Occipital lobe (tissue), 3 donors: ENCODE measurements at places on chromosomes 7 and 10.
A peak's percentile ranks its signal among the peaks of the same experiment; 100 is the strongest.

- DNase-seq, result no peak
These were observed at the start of gene MNX1 for GRCh38 chr7:157010588-157011332. MNX1 (minus strand) TSS chr7:157010663; CDS start chr7:157010350, 313 bp downstream.

DNA sequence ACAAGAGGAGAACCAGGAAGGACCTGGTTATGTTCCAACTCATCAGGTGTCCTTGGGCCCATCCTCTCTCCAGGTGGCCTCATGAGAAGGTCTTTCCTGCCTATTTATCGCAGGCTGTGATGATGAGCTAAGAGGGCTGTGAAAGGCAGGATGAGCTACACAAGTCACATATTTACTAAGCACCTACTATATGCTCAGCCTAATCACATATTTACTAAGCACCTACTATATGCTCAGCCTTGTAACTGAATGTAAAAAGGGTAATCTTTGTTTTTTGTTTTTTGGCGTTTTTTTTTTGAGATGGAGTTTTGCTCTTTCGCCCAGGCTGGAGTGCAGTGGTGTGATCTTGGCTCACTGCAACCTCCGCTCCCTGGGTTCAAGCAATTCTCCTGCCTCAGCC, 44.2 kb upstream of the NPFFR1 start:
- DNase-seq, result no peak

GRCh38 chr10:30215623-30216022, 133.5 kb downstream of the MTPAP start:
- no peak for DNase-seq

GRCh38 chr7:78080241-78080640, 281.7 kb downstream of the PHTF2 start:
- no peak for DNase-seq

GRCh38 chr7:29469976-29470557, 93.6 kb upstream of the PRR15 start:
- DNase-seq, result no peak

DNA sequence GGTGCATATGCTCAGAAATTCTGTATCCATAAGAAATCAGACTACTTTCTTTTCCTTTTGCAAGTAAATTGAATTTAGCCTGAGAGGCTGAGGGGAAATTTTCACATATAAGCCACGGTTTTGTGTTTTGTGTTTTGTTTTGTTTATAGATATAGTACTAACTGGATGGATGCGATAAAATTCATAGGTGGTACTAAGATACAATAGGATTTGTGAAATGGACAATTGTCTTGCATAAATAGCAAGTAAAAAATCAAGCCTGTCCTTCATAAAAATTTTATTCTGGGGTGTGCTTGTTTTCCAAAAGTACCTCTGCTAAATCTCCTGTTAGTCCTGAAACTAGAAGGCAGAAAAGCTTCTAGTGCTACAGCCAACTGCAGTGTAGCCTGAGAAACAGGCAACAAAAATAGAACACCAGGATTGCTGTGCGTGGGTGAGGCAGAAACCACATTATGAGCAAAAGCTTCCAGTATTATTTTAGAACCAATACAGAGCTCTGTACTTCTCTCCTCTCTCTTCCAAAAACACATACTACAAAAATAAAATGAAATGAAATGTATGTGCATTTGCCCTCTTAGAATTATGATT, 634 bp upstream of the HDAC9 start:
- peak; percentile 59 for DNase-seq

DNA sequence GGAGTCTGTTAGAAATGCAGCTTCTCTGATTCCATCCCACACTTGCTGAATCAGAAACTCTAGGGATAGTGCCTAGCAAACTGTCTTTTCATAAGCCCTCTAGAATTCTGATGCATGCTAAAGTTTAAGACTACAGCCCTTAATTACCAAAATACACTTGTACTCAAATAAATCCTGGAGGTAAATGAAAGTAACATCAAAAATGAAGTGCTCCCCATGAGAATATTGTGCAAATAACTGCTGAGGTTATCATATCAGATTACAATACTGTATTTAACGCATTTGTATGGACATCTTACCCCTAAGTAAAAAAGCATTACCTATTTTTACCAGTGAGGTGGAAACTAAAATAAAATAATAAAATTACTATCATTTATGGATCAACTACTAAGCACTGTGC, 104.7 kb downstream of the CHCHD3 start:
- DNase-seq, result no peak

DNA sequence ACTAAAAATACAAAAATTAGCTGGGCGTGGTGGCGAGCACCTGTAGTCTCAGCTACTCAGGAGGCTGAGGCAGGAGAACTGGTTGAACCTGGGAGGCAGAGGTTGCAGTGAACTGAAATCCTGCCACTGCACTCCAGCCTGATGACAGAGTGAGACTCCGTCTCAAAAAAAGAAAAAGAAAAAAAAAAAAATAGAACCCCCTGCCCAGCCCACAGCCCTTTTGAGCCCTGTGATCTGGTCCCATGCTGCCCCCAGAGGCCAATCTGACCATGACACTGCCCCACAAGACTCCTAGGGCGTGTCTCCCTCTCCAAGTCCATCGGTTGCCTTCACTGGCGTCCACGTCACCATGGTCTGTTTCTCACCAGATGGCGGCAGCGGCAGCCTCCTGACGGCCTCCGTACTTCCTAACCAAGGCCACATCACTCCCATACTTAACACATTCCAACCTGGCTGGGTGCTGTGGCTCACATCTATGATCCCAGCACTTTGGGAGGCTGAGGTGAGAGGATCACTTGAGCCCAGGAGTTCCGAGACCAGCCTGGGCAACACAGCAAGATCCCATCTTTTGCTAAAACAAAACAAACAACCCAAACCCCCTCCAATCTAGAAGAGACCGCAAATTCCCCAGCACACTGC, 18.0 kb downstream of the STX1A start:
- peak; percentile 43 for DNase-seq

GRCh38 chr7:112383671-112384417, 66.4 kb upstream of the IFRD1 start:
- no peak for DNase-seq

DNA sequence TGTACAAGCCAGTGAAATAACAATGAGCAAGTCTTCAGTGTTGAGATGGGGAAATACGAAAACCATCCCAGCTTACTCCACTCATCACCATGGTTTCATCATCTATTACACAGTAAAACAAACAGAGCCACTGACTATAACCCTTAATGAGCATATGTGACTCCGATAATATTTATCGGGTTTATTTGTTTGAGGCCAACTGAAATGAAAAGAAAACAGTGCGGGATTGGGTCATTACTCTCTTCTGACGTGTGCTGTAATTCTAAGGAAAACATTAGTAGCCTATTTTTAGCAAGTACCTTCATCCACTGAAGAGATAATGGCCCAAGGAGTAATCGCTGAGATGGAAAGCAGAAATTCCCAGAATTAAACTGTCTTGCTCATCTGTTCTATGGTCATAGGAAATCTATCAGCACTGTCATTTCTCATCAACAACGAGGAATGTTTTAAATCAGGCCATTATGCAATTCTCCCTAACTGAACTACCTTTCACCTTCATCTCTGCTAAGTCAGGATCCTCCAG, 716.5 kb downstream of the INHBA start:
- no peak for DNase-seq

DNA sequence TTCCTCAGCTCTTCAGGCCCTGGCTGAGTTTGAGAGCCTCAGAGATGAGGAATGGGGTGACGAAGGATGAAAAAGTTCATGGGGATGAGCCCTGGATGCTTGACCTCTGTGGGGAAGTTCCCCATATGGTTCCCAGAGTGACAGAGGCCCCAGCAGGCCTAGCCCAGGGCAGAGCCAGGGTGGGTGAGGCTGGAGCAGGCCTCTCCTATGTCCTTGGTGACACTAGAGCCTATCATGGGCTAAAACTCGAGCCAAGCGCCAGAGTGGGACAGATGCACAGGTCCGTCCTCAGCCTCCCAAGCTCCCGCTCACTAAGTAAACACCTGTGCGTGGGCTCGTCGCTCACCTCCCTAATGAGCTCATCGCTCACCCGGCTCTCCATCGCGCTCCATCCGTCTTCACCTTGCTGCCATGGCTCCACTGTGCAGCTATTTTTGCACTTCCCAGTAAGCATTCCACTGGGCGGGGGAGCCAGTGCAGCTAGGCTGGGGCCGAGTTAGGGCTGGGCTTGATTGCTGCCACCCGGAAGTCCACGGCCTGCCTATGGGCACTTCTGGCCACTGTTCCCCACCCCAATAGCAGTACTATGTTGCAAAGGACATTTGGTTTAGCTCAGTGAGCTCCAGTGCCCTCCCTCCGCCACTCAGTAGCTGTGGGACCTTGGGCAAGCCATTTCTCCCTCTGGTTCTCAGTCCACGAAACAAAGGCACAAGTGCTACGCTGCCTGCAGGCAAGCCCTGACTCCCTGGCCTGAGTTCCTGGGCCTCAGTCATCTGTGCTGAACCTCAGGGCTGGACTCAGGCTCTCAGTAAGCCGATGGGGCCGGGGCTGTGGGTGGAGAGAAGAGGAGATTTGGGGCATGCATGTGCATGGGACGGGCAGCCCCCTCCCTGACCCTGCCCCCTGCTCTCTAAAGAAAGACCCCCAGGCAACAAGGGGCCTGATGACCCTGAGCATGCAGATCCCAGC, 117.3 kb upstream of the PCBD1 start:
- DNase-seq, result no peak

GRCh38 chr7:134724606-134725005, 54.8 kb upstream of the CALD1 start:
- no peak for DNase-seq

DNA sequence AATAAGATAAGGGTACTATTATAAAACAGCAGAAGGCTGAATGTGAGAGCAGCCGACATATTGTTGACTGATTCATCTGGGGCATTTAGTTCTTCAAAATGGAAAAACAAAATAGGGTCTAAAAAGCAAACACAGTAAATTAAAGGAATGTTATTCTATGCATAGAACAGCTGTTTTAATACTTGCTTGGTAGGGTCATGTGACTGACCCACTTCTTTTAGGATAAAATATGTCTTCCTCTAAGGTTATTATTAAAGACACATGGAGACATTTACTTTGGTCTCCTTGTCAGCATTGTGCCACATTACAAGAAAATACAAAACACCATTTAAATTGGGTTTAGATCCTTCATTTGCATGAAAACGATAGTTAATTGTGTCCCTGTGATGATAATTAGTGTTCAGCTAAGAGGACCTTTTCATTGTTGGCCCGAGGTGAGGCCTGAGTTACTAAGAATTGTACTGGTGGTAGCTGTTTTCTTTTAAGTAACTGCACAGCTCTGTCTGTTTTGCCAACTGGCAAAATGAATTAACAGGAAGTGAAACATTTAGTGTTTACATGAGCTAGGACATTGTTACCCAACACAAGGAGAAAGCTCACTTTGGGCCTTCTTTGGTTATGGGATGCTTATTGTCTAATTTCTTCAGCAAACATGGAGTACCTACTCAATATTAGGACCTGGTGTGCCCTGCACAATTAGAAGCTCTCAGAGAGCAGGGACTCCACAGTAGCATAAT, 764.4 kb downstream of the LRMDA start:
- no peak for DNase-seq

DNA sequence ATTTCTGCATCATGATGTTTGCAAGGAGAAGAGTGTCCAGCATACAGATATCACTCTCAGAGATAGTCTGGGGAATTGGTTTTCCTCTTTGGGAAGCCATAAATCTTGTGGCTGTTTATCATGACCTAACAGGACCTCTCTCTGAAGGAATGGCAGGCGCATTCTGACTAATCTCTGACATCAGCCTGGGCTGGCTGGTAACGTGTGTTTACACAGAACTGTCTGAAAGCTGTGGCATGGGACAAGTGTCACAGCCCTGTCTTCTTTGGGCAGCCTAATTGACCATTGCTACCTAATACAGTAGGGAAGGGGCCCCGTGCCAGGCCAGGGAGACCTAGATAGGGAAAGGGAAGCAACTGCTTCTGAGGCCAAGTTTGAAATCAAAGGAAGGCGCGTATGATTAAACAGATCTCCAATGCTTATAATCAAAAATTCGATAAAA, 73.9 kb upstream of the CABCOCO1 start:
- no peak for DNase-seq

- no peak for DNase-seq
These were observed 230.5 kb downstream of the FANK1 start for GRCh38 chr10:126126866-126127265.

GRCh38 chr10:18144928-18145327, 4.7 kb downstream of the CACNB2 start:
- no peak for DNase-seq

GRCh38 chr7:116899308-116899707, 36.9 kb downstream of the CAPZA2 start:
- DNase-seq, result no peak

DNA sequence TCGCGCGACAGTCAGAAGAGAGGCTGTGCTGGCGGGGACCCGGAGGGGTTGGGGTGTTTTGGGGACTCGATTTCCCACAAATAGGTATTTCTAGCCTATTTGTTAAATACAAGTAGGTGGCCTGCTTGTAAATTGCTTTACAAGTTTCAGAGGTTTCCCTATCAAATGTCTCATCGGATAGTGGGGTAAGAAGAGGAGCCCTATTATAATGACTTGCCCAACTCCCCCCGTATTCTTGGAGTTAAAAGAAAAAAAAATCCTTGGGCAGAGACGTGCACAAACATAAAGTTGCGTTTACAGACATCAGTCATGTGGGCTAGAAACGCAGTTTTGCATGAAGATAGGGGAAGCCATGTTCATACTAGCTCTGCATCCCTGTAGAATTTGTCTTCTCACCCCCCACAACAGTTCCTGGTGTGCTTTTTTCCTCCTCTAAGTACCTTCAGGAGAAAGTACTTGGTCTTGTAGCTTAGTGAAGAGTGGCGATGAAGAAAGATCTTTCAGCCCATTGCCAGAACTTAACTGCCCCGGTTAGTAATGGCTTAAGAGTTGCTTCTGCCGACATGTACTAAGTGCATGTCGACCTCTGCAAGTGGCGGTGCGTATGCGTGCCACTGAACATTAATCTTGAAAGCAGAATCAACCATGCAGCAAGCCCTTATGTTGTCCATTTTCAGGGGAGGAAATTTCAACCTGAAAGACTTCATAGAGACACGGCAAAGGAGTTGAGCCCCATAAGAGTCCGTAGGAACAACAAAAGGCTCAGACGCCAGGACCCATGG, 832 bp upstream of the TIAL1 start:
- DNase-seq, result no peak

DNA sequence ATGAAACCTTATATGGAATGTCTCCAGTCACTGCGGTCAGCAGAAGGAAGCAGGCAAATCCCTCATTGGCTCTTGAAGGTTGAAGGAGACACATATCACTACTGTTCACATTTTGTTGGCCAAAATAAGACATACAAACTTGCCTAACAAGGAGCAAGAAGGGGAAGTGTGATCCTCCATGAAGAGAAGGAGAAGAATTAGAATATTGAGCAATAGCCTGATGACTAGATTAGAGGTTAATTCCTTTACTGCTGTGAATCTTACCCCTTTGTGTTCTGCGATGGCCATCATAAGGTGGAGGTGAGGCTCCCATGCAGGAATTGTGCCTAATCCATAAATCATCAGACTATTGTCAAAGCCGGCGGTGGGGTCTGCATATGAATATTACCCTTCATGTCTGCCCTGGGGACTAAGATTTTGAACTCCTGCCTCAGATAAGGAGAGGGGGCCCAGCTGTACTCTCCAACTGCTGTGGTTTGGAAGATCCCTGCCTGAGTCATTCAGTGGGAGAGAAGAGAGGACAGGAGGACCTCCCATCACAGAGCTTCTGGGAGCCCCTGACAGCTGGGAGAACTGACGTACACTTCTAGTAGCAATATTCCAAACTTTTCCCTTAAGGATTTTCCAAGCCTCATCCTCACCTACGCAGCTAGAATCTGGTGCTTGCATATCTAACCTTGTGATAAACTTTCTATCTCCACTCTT, 398.5 kb downstream of the REEP3 start:
- no peak for DNase-seq
